ENCODE measurements at places on chromosomes 3 and 15. TPM values are rescaled to one million over a fixed set of nuclear protein-coding genes. Genes with fewer than 3 reads are reported as not detected.

CBLB gene
- 11.8 TPM for total RNA-seq

PLAAT1 gene
- total RNA-seq = not detected

NEIL1 gene
- 2.2 TPM for total RNA-seq

ACTR8 gene
- 17.3 TPM for total RNA-seq

RTP1 gene
- not detected for total RNA-seq

All from A549 treated with CpdA at 1 μM for 4 hours (cell line).